RWPE1 (cell line): ENCODE measurements at places on chromosomes 11 and 22.

- peak; percentile 52 for DNase-seq
These were observed 21.8 kb downstream of the CACNA1I start for GRCh38 chr22:39592081-39593065.

DNA sequence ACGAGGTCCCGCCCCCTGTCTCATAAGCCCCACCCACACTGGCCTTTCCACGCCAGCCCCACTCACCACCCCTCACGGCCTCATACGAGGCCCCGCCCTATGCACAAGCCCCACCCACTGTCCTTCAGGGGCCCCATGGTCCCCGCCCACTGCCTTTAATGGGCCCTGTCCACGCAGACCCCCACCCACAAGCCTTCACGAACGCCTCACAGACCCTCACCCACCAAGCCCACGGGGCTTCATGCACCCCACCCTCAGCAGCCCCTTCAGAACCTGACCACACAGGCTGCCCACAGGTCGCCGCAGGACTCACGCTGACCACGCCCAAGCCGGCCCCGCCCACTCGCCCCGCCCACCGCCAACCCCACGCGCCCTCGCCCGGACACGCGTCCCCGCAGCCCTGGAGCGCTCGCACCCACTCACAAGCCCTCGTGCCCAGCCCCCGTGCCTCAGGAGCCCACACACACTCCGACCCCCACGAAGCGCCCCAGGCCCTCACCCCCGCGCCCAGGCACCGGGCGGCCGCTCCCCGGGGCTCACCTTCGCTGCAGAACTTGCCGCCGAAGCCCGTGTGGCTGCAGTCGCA, 10.5 kb downstream of the NRXN2 start:
- DNase-seq = no peak

GRCh38 chr11:134466156-134466555, 54.1 kb upstream of the B3GAT1 start:
- no peak for DNase-seq

DNA sequence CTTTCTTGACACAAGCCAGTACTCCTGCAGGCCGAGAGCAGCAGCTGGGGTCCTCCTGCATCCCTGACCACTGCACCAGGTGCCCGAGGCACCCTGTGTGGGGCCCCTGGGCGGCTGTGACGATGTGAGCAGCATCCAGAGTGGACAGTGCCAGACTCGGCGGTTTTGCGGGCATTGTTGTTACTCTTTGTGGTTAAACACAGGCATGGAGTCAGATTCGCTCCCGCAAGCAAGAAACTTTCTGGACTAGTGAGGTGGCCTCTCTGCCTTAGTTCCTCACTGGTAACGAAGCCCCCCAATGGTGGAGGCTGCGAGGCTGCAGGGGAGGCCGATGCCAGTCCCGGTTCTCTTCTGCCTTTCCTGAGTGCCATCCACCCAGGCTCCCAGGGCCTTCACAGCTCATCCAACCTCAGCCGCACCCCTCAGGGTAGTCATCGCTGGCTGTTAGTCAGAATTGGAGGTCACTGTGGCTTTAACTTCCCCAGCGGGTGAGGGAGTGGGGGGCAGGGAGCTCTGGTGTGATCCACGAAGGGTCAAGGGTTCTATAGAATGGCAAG, 3.7 kb upstream of the CLDN5 start:
- peak; percentile 26 for DNase-seq

- no peak for DNase-seq
These were observed 2.0 kb upstream of the APOBEC3A start for GRCh38 chr22:38955250-38955905.

GRCh38 chr11:130118636-130119387, 40.8 kb upstream of the ST14 start:
- no peak for DNase-seq

DNA sequence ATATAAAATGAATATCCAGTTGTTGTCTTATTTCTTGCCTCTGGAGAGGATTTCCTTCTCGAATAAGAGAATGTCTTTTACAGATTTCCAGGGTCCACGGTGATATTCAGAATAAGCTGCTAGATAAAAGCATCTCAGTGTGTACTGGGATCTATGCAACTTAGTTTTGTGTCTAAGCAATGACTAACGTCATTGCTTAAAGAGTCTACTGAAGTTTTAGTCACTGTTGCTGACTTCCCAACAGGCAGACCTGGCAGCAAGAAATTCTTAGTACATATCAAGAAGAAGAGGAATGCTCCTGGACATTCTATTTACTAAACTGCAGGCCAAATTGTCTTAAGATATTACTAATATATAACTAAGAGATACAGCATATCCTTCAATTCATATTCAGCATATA, 70.3 kb downstream of the SOX6 start:
- DNase-seq = no peak

GRCh38 chr11:78737891-78738290, 163.2 kb upstream of the NARS2 start:
- no peak for DNase-seq

DNA sequence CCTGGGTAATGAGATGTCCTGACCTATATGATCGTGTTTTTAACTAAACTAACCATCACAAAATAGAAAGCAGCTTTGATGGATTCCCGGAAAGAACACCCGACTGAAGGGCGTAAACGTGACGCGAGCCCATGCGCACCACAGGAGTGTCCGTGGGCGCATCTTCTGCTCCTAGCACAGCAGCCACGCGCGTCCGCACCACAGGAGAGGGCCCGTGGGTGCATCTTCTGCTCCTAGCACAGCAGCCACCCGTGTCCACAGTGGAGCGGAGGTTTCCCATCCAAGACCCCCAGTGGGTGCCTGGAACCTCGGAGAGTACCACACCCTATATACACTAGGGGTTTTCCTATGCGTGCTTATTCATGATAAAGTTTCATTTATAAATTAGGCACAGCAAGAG, 36.1 kb upstream of the NRIP3 start:
- DNase-seq = no peak

- no peak for DNase-seq
These were observed 691.4 kb upstream of the CCDC179 start for GRCh38 chr11:23551706-23552105.

DNA sequence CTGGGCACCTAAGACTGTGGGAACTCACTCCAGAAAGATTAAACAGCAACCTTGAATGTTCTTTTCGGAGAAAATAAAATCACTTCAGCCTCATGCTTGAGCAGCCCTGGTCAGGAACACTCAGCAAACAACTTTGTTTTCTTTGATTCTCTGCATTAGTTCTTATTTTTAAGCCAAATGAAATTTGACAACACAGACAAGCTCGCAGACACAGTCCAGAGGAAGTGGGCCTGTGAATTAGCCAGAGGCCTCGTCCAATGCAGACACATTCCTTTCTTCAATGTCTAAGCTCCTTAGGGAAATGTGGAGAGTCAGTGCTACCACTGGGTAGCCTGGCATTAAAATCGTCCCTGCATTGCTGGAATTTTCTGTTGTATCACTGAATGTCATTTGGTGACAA, 62.9 kb upstream of the CSNK2A3 start:
- DNase-seq = no peak

DNA sequence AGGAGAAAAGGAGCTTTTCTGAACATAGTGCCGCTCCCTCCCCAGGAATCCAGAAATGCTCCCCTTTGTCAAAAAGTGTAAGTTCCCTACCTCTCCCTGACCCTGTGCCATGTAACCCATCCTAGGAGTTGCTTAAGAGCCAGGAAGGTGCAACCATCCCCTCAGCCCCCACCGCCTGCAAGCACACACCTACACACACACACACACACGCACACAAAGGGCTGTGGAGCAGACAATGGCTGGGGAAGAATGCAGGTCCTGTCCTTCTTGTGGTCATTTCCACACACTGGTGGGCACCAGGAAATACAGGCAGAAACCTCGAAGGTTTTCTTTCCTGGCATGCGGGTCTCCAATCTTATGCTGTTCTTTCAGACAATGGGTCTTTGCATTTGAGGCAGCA, 1.2 kb downstream of the P2RX3 start:
- peak; percentile 42 for DNase-seq

GRCh38 chr11:2300936-2301630, 635 bp downstream of the C11orf21 start:
- DNase-seq = no peak

- peak; percentile 51 for DNase-seq
These were observed 80.8 kb downstream of the ZC3H12C start for GRCh38 chr11:110173811-110174644.

- DNase-seq = no peak
These were observed 23.8 kb downstream of the NPTXR start for GRCh38 chr22:38820020-38820419.

DNA sequence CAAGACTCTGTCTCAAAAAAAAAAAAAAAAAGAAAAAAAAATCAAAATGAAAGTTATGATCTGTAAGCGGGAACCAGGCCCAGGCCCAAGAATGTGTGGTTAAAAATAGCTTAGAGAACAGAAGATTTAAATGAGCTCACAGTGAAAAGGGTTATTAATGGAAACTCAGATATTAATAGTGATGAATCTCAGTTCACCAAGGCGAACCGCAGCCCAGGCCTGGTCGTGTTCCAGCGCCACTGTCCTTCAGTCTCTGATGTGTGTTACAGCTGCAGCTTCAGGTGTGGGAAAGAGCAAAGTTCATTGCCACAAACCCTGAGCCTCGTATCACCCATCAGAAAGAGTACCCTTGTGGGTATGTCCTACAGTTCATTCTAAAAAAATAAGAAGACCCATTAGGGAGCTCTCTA, 107.1 kb downstream of the GAB2 start:
- no peak for DNase-seq

GRCh38 chr11:1490651-1491050, 4.1 kb upstream of the MOB2 start:
- no peak for DNase-seq

- no peak for DNase-seq
These were observed 298.2 kb downstream of the DDX10 start for GRCh38 chr11:108963118-108963517.
